ENCODE measurements at places on chromosomes 12 and 14.

DNA sequence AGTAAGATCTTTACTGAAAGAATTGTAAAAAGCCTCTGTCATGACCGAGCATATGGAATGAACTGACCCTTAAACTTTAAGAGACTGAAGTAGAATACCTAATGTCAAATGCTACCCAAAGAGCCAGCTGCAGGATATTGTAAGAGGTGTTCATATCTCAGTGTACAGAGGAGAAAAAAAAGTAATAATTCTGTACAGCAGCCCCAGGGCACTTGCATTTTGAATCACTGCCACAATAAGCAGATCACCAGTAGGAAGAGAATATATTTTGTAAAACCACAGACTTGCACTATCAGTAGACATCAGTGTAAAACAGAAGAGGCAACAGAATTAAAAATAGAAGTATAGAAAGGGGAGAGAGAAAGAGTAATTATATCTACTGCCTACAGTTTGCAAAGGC, 162.6 kb downstream of the PPFIA2 start:
- no peak for DNase-seq
- H3K36me3 ChIP-seq, result no peaks in the 10 kb centered on the region
- no peak overlapping the region for H3K4me3 ChIP-seq
- no peaks in the 10 kb centered on the region for H3K4me1 ChIP-seq
- no peaks in the 10 kb centered on the region for H3K27me3 ChIP-seq

DNA sequence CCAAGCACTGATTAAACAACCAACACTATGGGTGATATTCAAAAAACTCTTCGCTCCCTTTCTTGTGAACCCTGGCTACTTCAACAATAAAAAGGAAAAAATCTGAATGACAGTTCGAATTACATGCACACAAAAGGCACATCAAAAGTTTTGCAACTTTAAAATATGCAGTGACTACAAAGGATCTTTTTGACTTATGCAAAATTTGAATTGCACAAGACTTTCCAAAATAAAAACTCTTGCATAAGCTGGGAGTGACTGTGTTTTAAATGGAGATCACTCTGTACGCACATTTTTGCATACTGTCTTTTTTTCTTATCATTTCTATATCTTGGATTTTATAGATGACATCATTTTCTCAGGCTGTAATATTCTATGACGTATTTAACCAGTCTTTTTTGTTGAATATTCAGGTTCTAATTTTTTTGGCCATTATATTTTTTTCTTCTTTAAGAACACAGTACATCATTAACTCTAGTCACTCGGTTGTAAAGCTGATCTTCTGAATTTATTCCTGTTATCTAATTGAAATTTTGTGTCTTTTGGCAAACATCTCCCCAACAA, 667.6 kb upstream of the TBX3 start:
- H3K27ac ChIP-seq, result no peak overlapping the region
- no peaks in the 10 kb centered on the region for H3K4me1 ChIP-seq
- DNase-seq, result no peak

GRCh38 chr14:32559590-32559989, 230.5 kb downstream of the AKAP6 start:
- H3K4me3 ChIP-seq, result no peak overlapping the region
- H3K4me1 ChIP-seq, result no peaks in the 10 kb centered on the region
- no peak overlapping the region for H3K27ac ChIP-seq
- no peaks in the 10 kb centered on the region for H3K36me3 ChIP-seq
- no peak for DNase-seq

DNA sequence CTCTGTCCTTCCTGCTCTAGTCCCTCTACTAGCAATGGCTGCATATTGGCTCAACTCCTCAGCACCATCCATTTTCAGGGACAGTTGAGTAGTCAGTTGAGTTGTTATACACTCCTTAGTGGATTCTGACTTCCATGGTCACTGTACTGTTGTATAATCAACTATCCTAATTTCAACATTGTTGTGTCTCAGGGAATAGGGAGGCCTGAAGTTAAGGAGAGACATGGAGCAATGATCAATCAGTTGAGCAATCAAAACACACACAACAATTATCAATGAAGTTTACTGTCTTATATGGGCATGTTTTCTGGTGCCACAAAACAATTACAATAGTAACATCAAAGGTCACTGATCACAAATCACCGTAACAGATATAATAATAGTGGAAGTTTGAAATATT, 255.9 kb downstream of the KCNC2 start:
- H3K27me3 ChIP-seq, result no peaks in the 10 kb centered on the region
- no peak overlapping the region for H3K4me3 ChIP-seq
- no peaks in the 10 kb centered on the region for H3K36me3 ChIP-seq

- DNase-seq, result no peak
- H3K4me1 ChIP-seq, result no peaks in the 10 kb centered on the region
- H3K4me3 ChIP-seq, result no peak overlapping the region
- no peaks in the 10 kb centered on the region for H3K36me3 ChIP-seq
These were observed 208.0 kb downstream of the SPTSSA start for GRCh38 chr14:34254031-34254430.

All from endodermal cell (in vitro differentiated cells).